ENCODE measurements at places on chromosomes 7 and 10.

DNA sequence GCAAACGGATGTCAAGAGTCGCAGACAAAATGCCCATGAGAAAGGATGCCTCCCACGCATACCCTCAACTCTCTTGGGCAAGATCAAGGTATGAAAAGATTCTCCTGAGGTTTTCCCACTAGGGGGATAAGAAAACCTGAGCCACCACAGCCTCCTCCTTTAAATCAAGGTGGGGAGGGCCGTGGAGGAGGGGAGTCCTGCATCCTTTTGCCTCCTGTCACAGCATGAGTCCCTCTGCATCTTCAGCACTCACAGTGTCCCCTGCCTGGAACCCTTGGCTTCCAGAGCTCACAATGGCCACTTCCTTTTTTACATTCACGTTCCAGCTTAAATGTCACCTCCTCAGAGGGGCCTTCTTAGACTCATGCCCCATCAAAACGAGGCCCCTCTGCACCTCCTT, 207.6 kb downstream of the GLI3 start:
- DNase-seq, result no peak

DNA sequence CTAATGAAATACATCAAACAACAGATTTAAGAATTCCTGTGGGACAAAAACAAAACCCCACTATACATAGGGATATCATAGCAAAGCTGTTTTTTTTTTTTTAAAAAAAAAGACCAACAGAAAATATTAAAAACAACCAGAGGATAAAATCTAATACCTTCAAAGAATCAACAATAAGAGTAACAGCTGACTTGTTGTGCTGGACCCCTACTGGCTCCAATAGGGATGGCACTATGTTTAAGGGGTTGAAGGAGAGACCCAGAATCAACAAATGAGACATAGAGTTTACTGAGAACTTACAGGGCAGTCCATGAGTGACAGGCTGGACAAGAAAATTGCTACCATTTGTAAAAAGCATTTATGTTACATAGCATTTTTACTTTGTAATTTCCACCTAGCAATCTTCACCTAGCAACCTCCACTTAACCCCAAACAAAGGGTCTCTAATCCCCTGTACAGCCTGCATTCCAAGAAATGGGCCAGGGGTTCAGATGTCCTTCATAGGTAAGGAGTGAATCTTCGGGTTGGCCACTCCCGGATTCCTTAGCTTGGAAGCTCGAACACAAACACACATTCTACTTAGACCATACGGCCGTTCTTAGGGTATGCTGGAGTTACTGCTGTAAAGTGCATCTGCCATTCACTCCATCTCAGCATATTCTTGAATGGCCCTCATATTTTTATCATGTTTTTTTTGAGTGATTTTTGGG, 25.8 kb downstream of the ASZ1 start:
- DNase-seq, result no peak

- no peak for DNase-seq
Measured at GRCh38 chr10:7956508-7956907, 98.0 kb upstream of the GATA3 start.

- no peak for DNase-seq
Measured at GRCh38 chr10:27569946-27570345, 65.8 kb downstream of the RAB18 start.

Data from retina (tissue), 1 donor.